ENCODE measurements at places on chromosomes 6 and 20.

GRCh38 chr6:142728364-142728763 lies 216.6 kb downstream of the HIVEP2 start:
- DNase-seq: peak; percentile 87

- DNase-seq: no peak
Measured at GRCh38 chr6:32472781-32473375, 33.2 kb downstream of the HLA-DRA start.

- no peak for DNase-seq
Measured at GRCh38 chr20:24816431-24816830, 132.6 kb upstream of the CST7 start.

- DNase-seq: peak; percentile 41
Measured at GRCh38 chr20:2236256-2236655, 59.5 kb upstream of the TGM3 start.

GRCh38 chr20:57223648-57224489 lies 42.6 kb downstream of the BMP7 start:
- DNase-seq: no peak

- no peak for DNase-seq
Measured at GRCh38 chr6:16257999-16258708, 19.8 kb downstream of the GMPR start.

DNA sequence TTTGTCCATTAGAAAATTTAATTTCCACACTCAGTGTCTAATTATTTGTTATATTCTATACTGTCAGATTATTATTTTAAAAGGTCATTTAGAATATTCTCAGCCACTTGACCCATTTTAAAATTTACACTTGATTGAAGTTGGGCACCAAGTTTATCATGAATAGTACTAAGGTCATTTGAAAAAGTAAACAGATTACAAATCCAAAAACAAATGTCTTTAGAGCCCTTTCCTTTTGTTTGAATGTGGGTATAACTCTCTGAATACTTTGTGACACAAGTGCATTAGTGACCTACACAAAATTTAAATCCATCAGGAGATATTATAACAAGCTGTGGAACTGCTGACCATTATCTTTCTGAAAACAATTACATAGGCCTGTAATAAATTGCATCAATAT lies 11.3 kb downstream of the HIVEP2 start:
- DNase-seq: no peak

- DNase-seq: no peak
Measured at GRCh38 chr20:60200305-60200918, 242.2 kb downstream of the CDH26 start.

DNA sequence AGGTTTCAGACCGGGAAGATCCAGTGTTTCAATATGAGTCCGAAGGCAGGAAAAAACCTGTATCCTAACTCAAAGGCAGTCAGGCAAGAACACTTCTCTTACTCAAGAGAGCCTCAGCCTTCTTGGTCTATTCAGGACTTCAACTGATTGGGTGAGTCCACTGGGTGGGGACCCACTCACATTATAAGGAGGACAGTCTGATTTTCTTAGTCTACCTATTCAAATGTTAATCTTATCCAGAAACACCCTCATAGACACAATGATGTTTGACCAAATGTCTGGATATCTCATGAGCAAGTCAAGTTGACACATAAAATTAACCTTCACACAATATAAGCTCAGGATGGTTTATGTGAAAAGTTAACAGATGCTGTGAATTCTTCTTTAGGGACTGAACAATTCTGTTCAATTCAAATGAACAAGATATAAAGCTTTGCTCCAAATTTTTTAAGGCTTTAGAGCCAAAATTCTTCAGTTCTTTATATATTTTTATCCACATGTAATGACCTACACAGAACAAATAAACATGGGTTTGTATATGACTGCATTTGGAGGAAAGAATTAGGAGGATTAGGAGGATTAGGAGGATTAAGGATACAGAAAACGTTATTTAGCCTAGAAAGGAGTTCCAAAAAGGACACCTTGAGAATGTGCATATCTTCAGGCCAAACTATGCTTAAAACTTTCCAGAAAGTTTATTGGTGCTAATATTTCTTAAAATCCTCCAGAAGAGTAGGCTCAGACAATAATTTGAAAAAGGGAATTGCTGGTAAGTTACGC lies 35.3 kb upstream of the LAMA2 start:
- DNase-seq: no peak

GRCh38 chr20:1302685-1303541 lies 26.0 kb downstream of the SDCBP2 start:
- peak; percentile 91 for DNase-seq

DNA sequence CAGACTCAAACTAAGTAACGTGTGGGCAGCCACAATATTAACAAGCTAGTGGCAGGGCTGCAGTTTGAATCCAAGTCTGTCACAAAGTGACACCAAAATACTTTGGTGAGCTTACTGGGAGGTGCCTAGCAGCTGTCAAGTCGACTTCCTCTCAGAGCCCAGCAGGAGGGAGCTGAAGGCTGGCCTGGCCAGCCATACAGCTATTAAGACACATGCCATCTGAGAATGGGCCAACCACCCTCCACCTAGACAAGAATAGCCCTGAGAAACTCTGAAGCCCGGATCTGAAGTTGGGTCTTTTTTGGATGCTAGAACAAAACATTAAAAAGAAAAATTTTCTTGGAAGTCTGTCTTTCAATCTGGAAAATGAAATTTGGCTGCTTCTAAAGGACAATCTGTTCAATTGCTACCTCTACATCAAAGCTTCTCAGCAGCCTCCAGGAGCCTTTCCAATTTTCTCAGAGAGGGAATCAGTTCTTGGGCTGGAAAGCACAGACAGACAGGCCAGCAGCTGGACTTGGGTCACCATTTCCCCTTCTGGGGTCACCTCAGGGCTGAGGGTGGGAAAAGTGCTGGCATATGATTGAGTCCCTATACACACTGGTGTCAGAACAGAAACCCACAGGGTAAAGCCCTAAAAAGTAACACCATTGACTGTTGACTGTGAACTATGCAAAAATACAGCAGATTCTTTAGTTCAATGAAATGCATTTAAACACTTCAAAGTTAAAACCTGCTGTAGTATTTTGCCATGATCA lies 42.9 kb downstream of the UQCC1 start:
- no peak for DNase-seq

DNA sequence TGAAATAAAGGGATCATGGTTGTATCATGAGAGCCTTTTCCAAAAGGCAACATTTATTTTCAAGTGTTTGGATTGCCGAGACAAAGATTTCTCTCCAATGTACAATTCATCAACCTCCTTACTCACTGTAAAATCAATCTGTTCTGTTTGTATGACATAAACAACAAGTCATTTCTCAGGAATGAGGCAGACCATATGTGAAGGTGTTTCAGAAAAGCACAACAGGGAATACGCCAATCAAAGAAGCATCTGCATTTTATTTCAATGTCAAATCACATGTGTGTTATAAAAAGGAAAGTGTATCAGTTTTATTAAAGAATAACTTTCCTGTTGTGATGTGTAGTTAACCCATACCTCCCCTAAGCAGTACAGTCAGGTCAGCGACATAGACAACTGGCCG lies 653.7 kb downstream of the TFAP2A start:
- DNase-seq: no peak

DNA sequence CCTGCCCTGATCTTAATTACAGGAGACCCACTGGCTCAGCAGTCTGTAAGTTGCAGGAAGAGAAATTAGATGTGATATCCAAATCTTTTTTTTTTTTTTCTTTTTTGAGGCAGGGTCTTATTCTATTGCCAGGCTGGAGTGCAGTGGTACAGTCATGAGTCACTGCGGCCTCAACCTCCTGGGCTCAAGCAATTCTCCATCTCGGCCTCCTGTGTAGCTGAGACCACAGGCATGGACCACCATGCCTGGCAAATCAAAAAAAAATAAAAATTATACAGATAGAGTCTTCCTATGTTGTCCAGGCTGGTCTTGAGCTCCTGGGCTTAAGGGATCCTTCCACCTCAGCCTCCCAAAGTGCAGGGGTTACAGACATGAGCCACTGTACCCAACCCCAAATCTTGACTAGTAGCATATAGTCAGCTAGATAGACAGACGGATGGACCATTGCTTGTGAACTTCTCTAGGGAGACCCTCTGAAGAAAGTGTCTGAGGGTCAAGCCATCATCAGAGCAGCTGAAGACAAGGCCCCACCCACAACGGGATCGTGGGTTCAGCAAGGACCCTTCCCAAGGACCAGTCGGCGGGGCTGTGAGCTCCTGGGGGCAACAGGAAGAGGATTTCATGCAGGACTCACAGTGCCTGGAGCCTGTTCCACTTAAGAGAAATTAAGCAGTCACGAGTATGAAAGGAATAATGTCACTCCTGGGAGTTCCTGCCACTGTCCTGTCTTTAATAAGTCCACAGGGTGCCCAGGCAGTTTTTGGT lies 222.7 kb downstream of the ANKRD60 start:
- DNase-seq: no peak

- no peak for DNase-seq
Measured at GRCh38 chr20:58102744-58103516, 125.5 kb downstream of the ANKRD60 start.

DNA sequence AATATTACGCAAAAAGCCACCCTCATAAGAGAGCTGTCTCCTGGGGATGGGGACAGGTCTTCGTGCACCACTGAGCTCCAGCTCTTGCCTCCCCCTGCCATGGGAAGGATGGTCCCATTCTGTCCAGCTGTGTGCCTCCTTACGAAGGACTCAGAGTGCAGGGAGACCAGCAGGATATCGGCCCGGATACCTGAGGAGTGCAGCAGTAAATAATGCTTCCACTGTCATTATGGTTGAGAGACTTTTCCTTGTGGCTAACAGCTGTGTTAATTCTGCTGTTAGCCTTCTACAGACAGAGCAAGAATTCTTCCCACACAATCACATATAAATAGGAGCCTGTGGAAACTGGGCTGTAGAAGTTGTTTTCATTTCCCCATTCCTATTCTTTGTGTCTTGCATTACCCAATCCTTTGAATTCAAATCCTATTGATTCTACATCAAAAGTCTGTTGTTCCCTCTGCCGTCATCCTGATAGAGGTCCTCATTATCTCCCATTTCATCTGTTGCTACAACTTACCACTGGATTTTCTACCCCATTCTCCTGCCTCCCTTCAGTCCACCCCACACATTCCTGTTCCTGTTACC lies 364.6 kb upstream of the SOX4 start:
- no peak for DNase-seq

GRCh38 chr20:58245181-58245891 lies 16.9 kb upstream of the ANKRD60 start:
- DNase-seq: no peak

DNA sequence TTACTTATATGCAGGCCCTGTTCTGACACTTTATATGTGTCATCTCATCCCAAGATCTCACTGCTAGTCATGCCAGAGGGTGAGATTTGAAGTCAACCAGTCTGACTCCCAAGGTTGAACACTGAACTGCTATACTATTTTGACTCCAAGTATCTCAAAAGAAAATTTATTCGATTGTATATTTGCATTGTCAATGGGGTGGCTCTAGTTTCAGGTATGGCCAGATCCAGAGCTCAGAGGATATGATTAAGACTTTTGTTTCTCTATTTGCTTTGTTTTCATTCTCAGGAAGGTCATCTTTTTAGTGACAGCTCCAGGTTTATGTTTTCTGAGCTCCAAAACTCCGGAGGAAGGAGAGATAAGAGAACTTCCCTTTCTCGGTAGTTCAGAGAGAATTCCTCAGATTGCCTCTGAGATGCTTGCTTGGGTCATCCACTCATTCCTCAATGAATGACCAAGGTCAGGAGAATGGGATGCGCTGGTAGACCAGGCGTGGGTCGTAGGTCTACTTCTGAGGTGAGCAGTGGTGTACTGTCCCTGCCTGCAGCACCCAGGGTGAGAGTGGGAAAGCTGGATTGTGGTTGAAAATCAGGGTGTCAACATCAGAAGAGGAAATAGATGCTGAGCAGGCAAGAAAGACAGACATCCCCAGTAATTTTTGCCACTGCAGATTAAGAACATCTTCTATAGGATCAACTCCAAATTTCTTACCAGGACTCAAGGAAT lies 99.3 kb downstream of the PFDN4 start:
- DNase-seq: no peak

DNA sequence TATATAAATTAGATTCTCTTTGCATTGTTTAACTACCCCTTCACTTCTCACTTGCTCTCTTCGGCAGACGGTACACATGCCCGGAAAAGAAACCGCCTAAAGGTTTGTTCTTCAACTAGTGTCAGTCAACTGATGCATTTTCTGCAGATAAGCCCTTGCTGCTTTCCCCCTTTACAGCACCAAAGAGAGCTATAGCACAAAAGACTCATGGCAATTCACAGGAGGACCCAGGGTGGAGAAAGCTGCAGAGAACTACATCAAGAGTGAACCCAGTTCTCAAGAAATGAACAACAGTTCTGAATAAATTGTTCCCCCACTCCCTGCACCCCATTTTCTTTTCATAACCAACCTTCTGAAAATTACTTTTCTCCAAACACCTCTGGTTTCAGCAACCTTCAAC lies 8.9 kb downstream of the CD164 start:
- no peak for DNase-seq

DNA sequence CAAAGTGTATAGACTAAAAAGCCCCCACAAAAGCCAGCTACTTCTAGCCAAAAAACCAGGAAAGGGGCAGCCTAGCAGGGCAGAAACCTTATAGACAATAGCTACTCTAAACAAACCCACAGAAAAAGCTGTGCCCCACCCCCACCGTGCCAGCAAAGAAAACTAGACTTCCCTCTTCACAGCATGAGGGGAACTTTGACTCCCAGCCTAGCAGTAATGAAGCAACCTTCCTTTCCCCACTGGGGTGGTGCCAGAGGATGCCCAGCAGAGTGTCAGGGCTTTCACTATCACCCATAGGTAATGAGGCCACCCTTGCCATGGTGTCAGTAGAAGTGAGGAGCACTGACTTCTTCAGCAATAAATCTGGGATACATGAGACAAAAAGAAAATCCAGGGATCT lies 99.0 kb upstream of the LGSN start:
- DNase-seq: no peak

DNA sequence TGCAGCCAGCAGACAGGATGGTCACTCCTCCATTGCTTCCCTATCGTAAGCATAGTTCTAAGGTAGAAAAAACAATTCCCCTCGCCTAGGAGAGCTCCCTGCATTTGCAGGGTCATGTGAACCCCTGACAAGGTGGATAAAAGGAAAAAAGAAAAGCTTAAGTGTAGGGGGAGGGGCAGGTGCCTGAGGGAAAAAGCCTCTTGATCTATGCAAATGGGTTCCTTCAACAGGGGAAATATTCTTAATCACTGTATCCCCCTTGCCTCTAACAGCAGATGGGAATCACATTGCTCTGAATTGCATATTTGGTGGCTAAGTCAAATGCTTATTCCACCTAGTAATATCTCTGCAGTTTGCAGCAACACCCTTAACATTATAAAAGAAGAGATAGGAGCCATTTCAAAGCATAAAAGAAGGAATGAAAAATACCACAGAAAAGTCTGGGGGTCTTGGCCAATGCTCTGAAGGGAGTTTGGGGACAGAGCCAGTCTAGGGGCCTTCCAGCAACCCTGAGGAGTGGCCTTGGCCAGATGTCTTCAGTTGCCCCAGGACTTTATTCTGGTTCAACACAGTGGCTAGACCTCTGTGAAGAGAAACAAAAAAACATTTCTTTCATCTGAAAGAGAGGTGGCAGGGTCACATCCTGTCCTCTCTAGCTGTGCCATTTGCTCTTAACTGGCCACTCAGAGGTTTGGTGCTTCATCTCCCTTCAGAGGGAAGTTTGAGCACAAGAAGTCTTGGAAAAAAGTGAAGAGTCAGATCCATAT lies 660.4 kb upstream of the GJE1 start:
- no peak for DNase-seq
